ENCODE measurements at places on chromosomes 7 and 10. TPM values are rescaled to one million over a fixed set of nuclear protein-coding genes. Genes with fewer than 3 reads are reported as not detected.

AOAH gene
- total RNA-seq = 8.1 TPM

NODAL gene
- 2.1 TPM for total RNA-seq

DNA sequence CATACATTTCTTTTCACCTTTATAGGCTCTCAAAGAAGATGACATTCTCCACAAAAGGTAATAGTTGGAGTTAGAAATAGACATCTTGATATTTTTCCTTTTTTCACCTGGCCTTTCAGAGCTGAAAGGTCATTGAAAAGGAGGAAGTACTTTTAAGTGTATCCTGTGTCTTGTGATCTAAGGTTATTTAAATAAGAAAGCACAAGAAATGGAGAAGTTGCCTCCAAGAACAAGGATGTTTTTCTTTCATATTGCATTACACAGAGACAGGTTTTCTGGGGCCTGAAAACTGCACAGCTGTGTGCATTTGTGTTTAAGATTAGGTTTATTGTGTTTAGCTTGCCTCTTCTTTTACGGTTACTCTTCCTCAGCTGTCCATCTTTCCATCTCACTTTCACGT lies 103.4 kb upstream of the SEMA3D start:
- H3K36me3 ChIP-seq = no peaks in the 10 kb centered on the region
- no peaks in the 10 kb centered on the region for H3K27me3 ChIP-seq
- H3K4me3 ChIP-seq = no peak overlapping the region
- H3K4me1 ChIP-seq = no peaks in the 10 kb centered on the region
- DNase-seq = no peak

DNA sequence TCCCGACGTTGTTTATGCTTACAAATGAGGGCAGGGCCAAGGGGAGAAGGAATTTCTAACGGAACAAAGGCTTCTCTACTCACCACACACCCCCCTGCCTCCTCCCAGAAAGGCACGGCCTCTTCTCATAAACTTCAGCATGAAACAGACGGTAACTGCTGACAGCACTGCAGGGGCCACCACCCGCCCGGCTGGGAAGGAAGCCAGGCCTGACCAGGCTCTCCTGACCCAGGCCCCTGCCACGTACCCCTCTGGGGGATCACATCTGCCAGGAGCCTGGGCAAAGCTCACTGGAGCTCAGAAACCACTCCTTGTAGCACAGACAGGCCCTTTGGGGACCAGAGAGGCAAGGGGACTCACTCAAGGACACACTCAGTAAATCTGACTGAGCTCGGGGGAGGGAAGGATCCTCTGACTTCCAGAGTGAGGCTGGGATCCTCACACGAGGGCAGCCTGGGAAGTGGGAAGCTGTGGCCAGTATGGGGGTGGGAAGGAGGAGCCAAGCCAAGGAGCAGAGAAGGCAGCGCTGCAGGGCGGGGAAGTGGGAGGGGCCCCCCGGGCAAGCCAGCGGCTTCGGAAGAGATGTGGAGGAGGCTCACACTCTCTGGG lies 46.1 kb downstream of the ZCCHC24 start:
- H3K36me3 ChIP-seq = peaks cover 16% of the 10 kb centered on the region
- H3K4me3 ChIP-seq = no peak overlapping the region
- H3K27me3 ChIP-seq = no peaks in the 10 kb centered on the region
- H3K27ac ChIP-seq = no peak overlapping the region
- DNase-seq = no peak

DNA sequence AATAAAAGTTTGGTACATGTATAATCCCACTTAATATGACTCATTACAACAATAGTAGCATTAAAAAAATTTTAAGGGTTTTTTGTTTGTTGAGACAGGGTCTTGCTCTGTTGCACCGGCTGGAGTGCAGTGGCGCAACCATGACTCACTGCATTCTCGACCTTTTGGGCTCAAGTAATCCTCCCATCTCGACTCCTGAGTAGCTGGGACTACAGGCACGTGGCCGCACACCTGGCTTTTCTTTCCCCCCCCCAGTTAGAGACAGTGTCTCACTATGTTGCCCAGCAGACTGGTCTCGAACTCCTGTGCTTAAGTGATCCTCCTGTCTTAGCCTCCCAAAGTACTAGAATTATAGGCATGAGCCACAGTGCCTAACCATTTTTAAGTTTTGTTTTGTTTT lies 40.7 kb downstream of the KMT2C start:
- H3K27ac ChIP-seq = no peak overlapping the region
- H3K36me3 ChIP-seq = no peaks in the 10 kb centered on the region
- no peaks in the 10 kb centered on the region for H3K27me3 ChIP-seq
- no peak for DNase-seq
- H3K4me1 ChIP-seq = peaks cover 3% of the 10 kb centered on the region

DNA sequence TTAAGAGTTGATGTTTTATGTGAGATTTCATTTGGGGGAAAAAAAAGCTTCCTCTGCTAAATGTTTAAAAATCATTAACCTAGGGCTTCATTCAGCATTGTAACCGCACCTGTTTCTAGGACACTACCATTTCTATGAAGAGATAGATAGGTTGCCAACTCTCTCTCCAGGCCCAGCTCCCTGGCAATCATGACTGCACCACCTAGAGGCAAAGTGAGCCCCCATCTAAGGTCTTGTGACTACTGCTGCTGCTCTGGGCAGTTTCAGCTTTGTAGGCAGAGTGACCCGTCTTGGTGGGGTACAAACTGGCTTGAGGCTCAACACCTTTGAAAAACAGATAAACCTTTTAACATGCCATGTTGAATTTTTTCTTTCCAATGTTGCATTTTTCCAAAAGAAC lies 27.3 kb upstream of the MRC1 start:
- no peaks in the 10 kb centered on the region for H3K36me3 ChIP-seq
- no peak overlapping the region for H3K27ac ChIP-seq
- H3K4me1 ChIP-seq = no peaks in the 10 kb centered on the region
- H3K27me3 ChIP-seq = no peaks in the 10 kb centered on the region
- no peak overlapping the region for H3K4me3 ChIP-seq

GRCh38 chr7:85023066-85023712 lies 163.7 kb downstream of the SEMA3D start:
- no peaks in the 10 kb centered on the region for H3K4me1 ChIP-seq
- no peak overlapping the region for H3K4me3 ChIP-seq
- no peak overlapping the region for H3K27ac ChIP-seq
- no peaks in the 10 kb centered on the region for H3K36me3 ChIP-seq
- H3K27me3 ChIP-seq = no peaks in the 10 kb centered on the region

Data from spinal cord (tissue), 10 donors.